Nasal cavity respiratory epithelium epithelial cell of viscerocranial mucosa (primary cell): ENCODE measurements at places on chromosomes 4 and X. TPM values are rescaled to one million over a fixed set of nuclear protein-coding genes. Genes with fewer than 3 reads are reported as not detected.

Gene ELOVL6
- 10.6 and 18.0 TPM in 2 replicates for total RNA-seq

Gene DDX53
- not detected in 2 replicates for total RNA-seq

Gene SMR3B
- not detected in 2 replicates for total RNA-seq

Gene MAB21L2
- not detected in 2 replicates for total RNA-seq

Gene TMEM175
- total RNA-seq, result 6.5 and 14.5 TPM in 2 replicates

Gene SPANXA2
- not detected in 2 replicates for total RNA-seq

Gene FABP2
- total RNA-seq, result not detected in 2 replicates

Gene COL4A6
- total RNA-seq, result 20.8 and 32.0 TPM in 2 replicates

Gene NXF2B
- total RNA-seq, result not detected in 2 replicates

Gene MEPE
- total RNA-seq, result not detected in 2 replicates

Gene ENPEP
- 0.34 TPM in 1 of 2 replicates, not detected in the other for total RNA-seq

Gene PAGE4
- not detected in 2 replicates for total RNA-seq

Gene DGKK
- total RNA-seq, result not detected in 2 replicates

Gene OTC
- not detected in 2 replicates for total RNA-seq

Gene HPGD
- 4.1 and 5.1 TPM in 2 replicates for total RNA-seq

Gene SLC6A14
- 9.5 and 19.8 TPM in 2 replicates for total RNA-seq

Gene FAM114A1
- total RNA-seq, result 28.0 and 73.3 TPM in 2 replicates
